ENCODE measurements at places on chromosomes 12 and 14. TPM values are rescaled to one million over a fixed set of nuclear protein-coding genes. Genes with fewer than 3 reads are reported as not detected.

The LMO3 gene
- 0.14 TPM for total RNA-seq

The MOK gene
- total RNA-seq, result 9.0 TPM

The TCTN2 gene
- 6.8 TPM for total RNA-seq

The SERPINA12 gene
- total RNA-seq, result not detected

The SLC35E3 gene
- total RNA-seq, result 5.3 TPM

The BDKRB1 gene
- total RNA-seq, result 57.4 TPM

The EEA1 gene
- total RNA-seq, result 26.7 TPM

The KLRC3 gene
- total RNA-seq, result not detected

The TSPAN19 gene
- total RNA-seq, result not detected

The KRT77 gene
- total RNA-seq, result not detected

The LALBA gene
- total RNA-seq, result not detected

The BATF gene
- total RNA-seq, result not detected

The DYRK4 gene
- 52.9 TPM for total RNA-seq

Data from smooth muscle cell of the umbilical artery (primary cell).